ENCODE measurements at places on chromosomes 6 and 20.

GRCh38 chr6:105272786-105273185 is 93.0 kb upstream of the POPDC3 start:
- peak; percentile 46 for ATAC-seq

- ATAC-seq: no peak
Measured at GRCh38 chr6:4374216-4374615, 238.8 kb upstream of the ECI2 start.

DNA sequence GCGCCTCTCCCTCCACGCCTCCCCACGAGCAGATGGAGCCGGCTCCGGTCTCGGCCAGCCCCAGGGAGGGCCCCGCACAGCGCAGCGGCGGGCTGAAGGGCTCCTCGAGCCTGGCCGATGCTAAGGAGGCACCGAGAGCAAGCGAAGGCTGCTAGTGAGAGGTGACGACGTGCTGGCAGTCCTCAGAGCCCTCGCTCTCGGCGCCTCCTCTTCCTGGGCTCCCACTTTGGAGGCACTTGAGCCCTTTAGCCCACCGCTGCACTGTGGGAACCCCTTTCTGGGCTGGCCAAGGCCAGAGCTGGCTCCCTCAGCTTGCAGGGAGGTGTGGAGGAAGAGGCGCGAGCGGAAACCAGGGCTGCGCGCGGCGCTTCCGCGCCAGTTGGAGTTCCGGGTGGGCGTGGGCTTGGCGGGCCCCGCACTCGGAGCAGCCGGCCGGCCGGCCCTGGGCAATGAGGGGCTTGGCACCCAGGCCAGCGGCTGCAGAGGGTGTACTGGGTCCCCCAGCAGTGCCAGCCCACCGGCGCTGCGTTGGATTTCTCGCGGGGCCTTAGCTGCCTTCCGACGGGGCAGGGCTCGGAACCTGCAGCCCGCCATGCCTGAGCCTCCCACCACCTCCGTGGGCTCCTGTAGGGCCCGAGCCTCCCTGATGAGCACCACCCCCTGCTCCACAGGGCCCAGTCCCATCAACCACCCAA is 2.5 kb upstream of the TMEM14C start:
- peak; percentile 54 for ATAC-seq

GRCh38 chr6:157428427-157429202 is 47.6 kb downstream of the ZDHHC14 start:
- no peak for ATAC-seq

- ATAC-seq: peak; percentile 39
Measured at GRCh38 chr6:156250593-156250992, 526.6 kb upstream of the ARID1B start.

GRCh38 chr6:130730600-130730999 is 96.6 kb upstream of the SMLR1 start:
- ATAC-seq: peak; percentile 62

DNA sequence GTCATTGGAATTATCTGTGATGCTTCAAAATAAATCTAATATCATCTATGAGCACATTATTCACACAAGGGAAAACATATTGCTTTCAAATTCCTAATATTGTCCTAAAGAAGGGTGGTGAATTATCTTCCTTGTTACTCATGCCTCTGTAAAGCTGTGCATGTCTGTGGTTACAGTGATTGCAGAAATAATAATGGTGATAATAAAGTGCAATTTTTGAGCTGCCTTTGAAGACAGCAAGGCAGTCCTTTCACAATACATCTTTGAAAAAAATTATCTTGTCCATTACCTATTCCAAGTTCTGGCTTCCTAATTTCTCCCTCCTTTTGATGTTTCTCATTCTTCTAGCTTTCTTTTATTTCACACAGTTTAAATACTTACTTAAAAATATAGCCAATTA is 442.1 kb upstream of the EYS start:
- no peak for ATAC-seq

DNA sequence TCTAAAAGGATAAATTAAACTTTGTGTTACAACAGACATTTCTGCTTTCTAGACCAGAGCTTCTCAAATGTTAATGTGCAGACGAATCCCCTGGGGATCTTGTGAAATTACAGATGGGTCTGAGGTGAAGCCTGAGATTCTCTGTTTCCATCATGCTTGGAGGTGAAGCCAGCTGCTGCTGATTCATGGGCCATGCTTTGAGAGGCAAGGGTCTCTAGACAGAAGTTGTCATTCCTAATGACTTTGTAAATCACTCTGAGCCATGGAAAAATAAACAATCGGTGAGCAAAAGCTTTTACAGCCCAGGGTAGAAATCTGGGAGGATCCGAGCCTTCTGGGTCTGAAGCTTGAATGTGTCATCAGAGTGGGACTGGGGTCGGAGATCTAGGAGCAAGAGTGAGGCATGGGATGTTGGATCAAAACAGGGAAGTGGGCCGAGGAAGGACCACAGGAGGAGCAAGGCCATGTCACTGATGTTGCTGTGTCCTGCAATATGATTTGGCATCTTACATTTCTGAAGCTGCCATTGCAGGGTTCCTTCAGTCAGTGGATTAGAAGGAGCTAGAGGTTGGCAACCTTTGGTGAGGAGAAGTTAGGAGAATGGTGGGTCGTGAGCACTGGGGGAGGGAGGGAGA is 77.3 kb downstream of the TRMT11 start:
- peak; percentile 65 for ATAC-seq

DNA sequence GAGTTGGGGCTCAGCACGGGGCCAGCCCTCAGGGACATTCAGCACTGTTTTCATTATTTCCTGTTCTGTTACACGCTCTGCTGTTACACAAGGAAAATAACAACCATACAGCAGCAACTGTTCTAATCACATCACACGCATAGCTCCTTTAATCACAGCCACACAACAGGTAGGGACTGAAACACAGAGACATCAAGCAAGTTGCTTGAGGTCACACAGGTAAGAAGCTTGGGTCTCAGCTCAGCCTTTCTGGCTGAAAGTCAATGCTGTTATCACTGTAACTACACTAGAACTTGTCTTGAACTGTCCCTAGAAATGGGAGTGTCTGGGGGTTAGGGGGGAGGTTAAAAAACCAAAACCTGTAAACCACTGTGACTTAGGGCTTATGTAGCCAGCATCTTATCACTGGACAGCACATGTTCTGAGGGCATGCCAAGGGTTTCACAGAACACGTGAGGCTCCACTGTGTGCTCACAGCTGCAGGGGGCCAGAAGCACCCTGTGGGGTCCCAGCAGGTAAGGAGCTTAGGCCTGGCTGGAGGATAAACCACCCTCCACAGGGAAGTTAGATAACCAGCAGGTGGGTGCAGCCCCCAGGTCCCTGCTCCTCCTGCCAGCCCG is 146.0 kb downstream of the EYA2 start:
- no peak for ATAC-seq

DNA sequence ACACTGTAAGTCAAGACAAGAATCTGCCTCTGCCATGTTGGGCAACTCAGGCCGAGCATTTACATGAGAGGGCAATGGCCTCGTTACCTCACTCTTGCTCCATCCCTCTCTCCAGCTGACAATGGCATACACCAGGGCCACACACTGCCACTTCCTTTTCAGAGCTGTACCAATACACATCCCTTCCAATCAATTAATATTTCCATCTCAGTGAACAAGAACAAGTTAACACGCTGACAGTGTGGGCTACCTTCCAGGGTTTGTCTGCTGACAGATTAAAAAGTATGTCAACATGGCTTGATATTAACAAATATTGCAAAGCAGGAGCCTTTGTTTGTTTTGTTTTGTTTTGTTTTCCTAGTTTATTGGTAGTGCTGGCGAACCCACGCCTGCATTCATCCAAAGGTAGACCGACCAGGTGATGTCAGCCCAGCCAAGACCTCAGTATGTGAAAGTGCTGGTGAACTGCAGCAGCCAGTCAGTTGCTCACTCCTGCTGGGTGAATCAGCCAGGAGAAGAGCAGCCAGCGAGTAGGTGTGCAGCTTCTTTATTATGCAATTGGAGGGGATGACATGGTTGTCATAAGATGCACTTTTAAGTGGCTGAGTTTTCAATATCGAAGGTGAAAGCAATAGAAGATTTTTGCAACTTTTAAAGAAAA is 487.3 kb upstream of the JARID2 start:
- no peak for ATAC-seq

GRCh38 chr6:145865175-145865574 is 50.6 kb upstream of the FBXO30 start:
- peak; percentile 50 for ATAC-seq

- peak; percentile 46 for ATAC-seq
Measured at GRCh38 chr20:47360297-47361056, 4.0 kb upstream of the ZMYND8 start.

- ATAC-seq: peak; percentile 85
Measured at GRCh38 chr20:37575884-37576283, 48.2 kb upstream of the BLCAP start.

DNA sequence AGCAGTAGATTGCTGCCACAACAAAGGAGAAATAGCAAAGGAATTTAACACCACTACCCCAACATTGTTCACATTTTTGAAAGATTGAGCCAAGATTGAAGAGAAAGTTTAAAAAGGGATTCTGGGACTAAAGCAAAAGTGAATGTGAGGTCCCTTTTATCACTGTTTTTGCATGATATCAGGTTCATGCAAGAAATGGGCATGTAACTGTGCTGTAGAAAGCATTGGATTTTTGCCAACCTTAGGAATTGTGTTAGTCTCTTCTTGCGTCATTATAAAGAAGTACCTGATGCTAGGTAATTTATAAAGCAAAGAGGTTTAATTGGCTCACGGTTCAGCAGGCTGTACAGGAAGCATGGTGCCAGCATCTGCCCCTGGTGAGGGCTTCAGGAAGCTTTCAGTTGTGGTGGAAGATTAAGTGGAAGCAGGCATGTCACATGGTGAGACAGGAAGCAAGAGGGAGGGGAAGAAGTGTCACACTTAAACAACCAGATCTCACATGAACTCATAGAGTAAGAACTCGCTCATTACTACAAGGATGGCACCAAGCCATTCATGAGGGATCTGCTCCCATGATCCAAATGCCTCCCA is 4.6 kb upstream of the GJB7 start:
- no peak for ATAC-seq

DNA sequence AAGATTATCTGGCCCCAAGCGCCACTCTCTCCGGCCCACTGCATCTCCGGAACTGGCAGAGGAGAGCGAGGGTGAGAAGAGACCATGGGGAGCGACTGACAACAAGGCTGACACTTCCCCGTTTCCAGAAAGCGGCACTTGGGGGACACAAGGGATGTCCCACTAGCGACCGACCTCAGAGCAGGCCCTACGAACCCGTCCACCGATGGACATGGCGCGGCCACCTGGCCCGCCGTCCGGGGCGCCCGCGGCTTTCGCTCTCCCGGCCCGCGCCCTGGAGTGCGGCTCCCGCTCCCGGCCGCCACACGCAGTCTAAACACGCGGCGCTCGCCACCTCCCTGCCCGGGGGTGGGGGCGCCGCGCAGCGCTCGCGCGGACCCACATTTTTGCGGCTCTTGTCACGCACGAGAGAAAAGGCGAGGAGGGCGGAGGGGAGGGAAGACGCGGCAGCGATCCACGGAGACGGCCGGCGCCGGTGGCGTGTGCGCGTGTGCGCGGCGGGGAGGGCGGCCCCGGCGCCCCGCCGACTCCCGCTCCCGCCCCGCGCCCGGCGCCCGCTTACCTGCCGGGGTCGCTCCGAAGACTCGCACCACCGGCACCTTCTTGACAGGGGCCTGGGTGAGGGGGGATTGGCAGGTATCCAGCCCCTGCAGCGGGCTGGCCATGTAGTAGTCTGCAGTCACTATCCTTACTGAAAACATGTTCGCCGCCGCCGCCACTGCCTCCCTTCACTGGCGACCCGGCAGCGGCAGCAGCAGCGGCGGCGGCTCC is 645 bp downstream of the REV3L start:
- peak; percentile 44 for ATAC-seq

GRCh38 chr6:63066055-63066704 is 145.1 kb upstream of the FKBP1C start:
- peak; percentile 27 for ATAC-seq

GRCh38 chr6:53717566-53717965 is 52.0 kb upstream of the KLHL31 start:
- no peak for ATAC-seq

DNA sequence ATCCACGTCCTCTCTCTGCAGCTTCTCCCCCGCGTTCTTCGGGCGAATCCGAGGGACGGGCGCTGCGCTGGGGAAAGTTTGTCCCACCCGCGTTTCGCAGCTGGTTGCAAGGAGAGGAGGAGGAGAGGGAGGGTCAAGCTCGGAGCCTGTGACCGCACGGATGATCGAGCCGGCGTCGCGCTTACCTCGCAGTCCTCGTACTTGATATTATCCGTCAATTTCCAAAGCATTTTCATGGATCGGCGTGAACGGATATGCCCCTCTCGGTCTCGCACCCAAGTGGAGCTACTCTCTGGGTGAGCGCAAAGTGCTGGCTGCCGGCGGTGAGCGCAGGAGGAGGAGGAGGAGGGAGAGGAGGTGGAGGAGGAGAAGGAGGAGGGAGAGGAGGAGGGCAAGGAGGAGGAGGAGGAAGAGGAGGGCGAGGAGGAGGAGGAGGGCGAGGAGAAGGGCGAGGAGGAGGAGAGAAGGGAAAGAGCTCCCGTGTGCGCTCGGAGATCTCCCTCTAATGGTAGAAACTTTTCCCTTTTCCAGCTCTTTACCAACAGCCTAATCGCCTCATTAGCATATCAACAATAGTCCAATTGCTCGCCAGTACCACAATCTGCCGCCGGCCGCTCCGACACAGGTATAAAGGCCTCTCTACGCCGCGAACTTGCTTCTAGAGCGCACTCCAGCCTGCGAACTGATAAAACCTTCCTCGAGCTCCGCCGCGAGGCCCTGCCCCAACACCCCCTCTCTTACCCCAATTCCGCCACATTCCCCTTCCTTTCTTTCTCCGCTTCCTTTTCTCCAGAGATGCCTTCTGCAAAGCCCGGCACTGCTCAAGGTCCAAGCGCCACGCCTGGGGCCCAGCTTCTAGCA is at the start of gene TFAP2A:
TSS of gene TFAP2A (minus strand) at position 319 of the 861 bp plus-strand sequence. CDS start at position 236, 83 bp downstream.
- no peak for ATAC-seq

- ATAC-seq: no peak
Measured at GRCh38 chr6:5201271-5201670, 59.5 kb downstream of the LYRM4 start.

GRCh38 chr6:49733680-49734079 is 10.5 kb downstream of the CRISP3 start:
- no peak for ATAC-seq

GRCh38 chr6:13473768-13474165 is 13.6 kb downstream of the GFOD1 start:
- no peak for ATAC-seq

GRCh38 chr20:19256085-19256484 is 43.6 kb downstream of the SLC24A3 start:
- ATAC-seq: no peak

DNA sequence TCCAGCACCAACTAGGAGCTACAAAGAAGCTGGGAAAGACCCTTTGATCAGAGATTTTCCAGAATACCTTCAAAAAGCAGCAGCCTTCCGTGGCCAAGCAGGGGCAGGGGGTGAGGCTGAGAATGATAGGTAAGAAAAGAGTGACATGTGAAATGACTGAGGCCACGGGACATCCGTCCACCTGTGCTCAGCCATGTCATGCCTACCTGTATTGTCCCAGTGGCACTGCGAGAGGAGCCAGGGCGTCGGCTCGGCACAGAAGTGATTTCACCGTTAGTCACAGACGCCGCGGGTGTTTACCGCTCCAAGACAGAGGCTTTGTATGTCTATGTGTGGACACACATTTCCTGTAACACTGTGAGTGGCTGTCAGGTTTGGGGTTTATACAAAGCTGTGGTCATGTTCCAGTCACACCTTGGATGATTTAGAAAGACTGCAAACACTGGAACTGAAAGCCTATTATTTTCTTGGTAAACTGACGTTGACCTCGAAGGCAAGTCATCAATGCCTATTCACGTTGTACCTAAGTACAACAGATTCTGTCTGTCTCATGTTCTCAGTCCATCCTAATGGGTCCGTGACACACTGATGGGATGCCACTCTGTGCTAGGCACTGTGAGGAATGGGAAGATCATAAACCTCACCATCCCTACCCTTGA is 32.1 kb upstream of the JAG1 start:
- no peak for ATAC-seq
